ENCODE measurements at places on chromosomes 6 and 20. TPM values are rescaled to one million over a fixed set of nuclear protein-coding genes. Genes with fewer than 3 reads are reported as not detected.

GRCh38 chr20:48849779-48850178 is 22.0 kb upstream of the PREX1 start:
- no peak for DNase-seq

DNA sequence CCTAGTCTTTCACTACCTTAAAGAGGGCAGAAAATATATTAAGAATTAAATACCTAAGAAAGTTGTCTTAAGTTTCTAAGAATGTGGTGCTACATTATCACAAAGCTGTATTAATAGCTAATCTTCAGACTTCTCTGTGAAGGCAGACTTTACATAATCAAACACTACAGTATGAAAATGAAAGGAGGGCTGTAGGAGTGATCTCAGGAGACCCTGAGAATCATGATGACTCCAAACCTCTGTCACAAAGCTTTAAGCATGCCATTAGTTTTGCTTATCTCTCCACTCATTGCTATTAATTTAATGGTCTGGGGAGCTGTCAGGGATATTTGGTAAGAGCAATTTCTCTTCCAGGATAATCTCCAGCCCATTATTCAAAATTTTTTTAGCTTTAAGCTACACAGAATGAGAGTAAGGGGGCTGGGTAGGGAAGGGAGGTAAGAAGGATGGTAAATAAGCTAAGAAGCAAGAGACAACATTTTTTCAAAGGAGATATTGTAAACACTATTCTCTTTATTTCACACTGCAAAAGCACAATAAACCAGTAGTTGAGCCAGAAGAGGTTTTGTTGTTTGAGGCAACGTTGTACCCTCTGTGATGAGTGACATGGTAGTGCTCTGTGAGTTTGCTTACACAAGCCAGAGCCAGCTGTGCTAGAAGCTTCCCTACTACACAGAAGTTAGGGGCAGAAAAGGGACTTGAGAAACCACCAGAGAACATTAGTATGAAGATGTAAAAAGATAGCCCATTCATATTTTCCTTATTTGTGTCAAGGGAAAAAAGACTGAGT is 258.8 kb downstream of the GMDS start:
- no peak for DNase-seq

DNA sequence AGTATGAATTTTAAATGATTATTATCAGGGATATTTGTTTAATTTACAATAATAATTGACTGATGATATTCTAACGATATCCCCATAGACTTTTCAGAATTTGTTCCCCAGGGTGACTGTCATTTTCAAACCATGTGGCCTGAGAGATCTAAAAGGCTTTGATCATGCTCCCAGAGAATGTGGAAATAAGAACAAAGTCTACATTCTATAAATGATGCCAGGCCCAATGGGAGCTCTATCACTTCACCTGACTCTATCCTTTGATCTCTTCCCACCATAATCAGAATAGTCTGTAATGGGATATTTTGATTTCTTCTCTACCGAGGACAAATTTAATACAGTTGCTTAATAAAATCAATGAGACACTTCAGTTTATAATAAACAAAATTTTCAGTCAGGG is 483.4 kb upstream of the IRAK1BP1 start:
- DNase-seq: no peak

DNA sequence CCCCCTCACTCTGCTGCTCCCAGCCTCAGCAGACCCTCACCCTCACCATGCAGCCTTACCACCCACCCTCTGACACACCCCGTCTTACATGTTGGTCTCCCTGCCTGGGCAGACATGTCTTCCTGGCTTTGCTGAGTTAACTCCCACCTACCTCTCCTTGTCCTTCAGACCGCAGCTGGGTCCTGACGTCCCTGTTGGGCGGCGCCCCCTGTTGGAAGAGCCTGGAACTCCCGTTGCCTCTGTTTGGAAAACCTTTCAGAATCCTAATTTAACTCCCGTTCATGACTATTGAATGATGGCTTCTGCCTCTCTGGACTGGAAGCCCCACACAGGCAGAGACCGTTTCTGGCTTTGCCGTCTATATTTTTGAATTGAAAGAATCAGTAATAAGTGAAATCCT is 245.1 kb downstream of the MYLK4 start:
- DNase-seq: no peak

GRCh38 chr20:2305946-2306345 is 10.1 kb downstream of the TGM3 start:
- DNase-seq: no peak

GRCh38 chr6:157108923-157109322 is 214.4 kb downstream of the TMEM242 start:
- DNase-seq: no peak

GRCh38 chr6:165376100-165376499 is 66.7 kb upstream of the C6orf118 start:
- no peak for DNase-seq

- no peak for DNase-seq
Observed at GRCh38 chr6:11947575-11947974, 64.5 kb upstream of the HIVEP1 start.

DNA sequence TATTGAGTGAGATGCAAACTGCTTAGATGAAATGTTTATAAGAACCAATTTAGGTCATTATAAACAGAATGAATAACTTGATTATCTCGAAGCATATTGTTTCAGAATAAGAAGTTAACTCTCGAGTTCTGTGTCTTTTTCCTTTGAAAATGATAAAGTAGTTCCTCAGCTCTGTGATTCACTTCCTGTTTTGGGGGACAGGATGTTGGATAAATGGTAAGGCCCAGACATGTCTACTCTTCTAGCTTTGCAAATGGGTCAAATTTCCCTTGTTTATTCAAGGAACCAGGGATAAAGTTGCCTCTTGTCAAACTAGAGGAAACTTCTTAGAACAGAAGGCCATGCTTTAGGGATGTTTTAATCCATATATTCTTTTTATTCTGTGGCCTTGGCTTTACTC is 246.9 kb downstream of the SOX4 start:
- DNase-seq: no peak

GRCh38 chr6:43891072-43891870 is 121.3 kb downstream of the VEGFA start:
- DNase-seq: no peak

DNA sequence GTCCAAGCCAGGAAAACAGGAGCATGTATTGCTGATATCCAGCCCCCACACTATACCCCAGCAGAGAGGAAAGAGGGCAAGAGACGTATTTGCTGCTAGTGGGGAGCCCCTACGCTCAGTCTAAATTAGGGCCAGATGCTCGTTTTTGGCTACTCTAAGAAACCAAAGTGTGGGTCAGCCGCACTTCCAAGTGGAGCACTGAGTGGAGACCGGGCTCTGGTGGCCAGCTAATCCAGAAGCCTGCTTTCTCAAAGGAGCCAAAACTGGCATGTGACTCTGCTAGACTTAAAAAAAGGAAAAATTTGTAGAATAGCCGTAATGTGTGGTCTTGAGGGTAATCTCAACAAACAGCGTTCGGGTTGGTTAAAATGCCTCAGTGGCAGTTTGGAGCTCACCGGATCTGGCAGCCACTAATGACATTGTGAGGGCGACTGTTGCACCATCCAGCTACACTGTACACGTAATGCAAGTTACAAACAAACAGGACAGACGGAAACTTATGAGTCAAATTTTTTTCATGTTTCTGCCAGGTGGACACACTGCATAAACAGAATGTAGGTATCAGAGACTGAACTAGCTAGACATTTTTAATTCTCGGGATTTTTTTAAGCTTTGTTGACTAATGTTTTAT is 230.9 kb downstream of the FOXC1 start:
- DNase-seq: no peak

- no peak for DNase-seq
Observed at GRCh38 chr6:70112716-70113115, 190.2 kb downstream of the COL9A1 start.

DNA sequence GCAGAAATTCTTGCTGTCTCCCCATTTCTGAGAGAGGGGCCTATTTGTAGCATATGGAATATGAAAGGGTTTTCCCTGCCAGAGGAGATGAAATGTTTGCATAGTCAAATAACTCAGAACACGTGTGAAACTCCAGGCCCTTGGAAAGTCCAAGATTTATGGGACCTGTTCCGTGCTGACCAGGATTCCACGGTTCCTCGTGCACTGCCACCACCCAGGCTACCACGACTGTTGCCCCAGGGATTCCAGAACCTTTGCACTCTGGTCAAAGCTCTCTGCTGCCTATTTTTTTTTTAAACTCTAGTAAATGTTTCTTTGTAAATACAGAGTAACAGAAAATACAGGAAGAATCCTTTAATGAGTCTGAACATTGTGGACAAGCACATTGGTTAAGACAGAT is 35.0 kb downstream of the MYLK4 start:
- no peak for DNase-seq

GRCh38 chr6:26514984-26515383 is 14.9 kb downstream of the BTN1A1 start:
- DNase-seq: no peak

DNA sequence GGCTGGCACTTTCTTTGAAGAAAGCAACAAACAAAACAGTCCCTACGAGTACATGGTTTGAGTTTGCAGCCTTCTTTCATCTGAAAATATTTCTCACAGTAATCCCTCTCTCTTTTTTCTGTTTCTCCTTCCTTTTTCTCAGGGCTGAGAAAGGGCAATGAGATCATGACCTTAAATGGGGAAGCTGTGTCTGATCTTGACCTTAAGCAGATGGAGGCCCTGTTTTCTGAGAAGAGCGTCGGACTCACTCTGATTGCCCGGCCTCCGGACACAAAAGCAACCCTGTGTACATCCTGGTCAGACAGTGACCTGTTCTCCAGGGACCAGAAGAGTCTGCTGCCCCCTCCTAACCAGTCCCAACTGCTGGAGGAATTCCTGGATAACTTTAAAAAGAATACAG is 80.7 kb upstream of the CLDN20 start:
- DNase-seq: no peak

DNA sequence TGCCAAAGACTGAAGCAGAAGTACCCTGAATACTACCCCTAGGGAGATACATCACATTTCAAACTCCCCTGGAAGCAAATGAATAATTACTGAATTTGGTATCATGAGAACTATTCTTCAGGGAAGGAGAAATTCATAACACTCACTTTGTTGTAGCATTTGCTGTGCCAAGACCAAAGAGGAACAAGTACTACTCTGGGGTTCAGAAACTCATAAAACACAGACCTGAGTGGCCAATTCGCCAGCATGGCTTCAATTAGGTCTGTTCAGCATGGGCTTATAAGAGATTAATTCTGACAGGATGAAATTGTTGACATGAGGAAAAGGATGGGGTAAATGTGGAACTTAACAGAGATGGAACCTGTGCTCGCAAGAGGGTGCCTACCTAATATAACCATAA is 6.5 kb downstream of the ELOVL5 start:
- DNase-seq: no peak

DNA sequence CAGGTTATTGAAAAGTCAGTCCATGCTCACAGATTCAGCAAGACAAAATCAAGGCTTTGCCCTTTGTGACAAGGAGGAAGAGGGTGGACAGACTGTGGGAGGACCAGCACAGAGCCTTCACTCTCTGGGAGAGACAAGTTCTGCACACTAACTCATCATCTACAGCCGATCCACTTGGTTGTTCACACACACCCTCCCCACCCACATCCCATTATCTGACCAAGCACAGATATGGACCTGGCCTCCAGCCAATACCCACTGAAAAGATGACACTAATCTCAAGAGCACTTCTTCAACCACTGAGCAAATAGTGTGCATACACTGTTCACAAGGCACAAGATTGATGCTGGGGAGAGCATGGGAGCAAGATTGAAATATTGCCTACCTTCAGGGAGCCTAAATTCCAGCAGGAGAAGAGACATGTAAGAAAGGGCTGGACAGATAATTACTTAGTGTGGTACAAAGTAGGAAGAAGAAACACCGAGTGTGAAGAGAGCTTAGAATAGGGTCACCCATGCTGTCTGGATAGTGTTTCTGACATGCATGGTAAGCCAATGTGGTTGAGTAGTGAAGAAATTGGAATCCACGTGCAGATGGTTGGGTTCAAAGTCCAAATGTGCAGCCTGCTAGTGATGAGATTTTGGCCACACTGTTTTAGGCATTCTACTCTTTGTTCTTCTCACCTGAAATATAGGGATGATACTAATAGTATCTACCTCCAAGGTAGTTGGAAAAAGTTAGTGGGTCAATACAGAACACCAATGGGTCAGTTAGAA is 21.7 kb upstream of the IL17A start:
- DNase-seq: no peak

GRCh38 chr6:85458184-85458583 is 8.3 kb downstream of the NT5E start:
- no peak for DNase-seq

GRCh38 chr20:46078954-46079353 is 10.8 kb downstream of the NCOA5 start:
- DNase-seq: no peak

DNA sequence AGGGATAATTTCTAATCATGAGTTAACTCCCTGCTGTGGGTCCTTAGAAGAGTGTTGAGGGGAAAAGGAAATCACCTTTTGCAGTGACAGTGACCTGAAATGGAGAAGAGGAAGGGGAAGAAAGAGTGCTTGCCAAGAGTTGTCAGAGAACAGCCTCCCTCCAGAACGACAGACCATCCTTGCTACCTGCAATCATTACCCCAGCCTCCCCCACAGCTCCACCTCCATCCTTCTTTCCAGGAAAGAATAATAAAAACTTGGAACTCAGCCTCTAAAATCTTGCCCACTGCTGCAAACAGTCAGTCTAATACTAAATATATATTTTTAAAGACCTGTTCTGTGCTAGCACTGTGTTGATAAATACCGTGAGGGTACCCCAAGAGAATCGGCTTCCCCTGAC is 28.7 kb upstream of the FUCA2 start:
- no peak for DNase-seq

- no peak for DNase-seq
Observed at GRCh38 chr6:67792996-67793395, 842.1 kb upstream of the ADGRB3 start.

GRCh38 chr6:150894935-150895552 is 29.5 kb downstream of the MTHFD1L start:
- no peak for DNase-seq

DNA sequence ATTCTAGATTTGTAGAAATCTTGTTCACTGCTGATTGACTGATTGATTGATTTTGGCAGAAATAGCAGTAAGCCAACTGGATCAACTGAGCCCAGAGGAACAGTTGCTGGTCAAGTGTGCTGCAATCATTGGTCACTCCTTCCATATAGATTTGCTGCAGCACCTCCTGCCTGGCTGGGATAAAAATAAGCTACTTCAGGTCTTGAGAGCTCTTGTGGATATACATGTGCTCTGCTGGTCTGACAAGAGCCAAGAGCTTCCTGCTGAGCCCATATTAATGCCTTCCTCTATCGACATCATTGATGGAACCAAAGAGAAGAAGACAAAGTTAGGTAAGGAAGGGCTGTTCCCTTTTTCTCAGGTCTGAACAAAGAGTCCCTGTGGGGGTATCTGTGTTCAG is 31.2 kb downstream of the TREML1 start:
- DNase-seq: no peak

The RFX6 gene
- total RNA-seq: not detected

The SIRPB2 gene
- 0.78 TPM for total RNA-seq

The SAPCD1 gene
- 3.6 TPM for total RNA-seq

The SLC35D3 gene
- not detected for total RNA-seq

The RCAN2 gene
- not detected for total RNA-seq

The HLA-DQB2 gene
- 1.1 TPM for total RNA-seq

The IL20RA gene
- not detected for total RNA-seq

The SCRT2 gene
- total RNA-seq: not detected

The TNNC2 gene
- 5.5 TPM for total RNA-seq

The LAMA4 gene
- total RNA-seq: not detected

The CST4 gene
- total RNA-seq: not detected

The C6orf58 gene
- not detected for total RNA-seq

The ARFGEF3 gene
- total RNA-seq: not detected

The KIAA1755 gene
- total RNA-seq: not detected

The BTN1A1 gene
- not detected for total RNA-seq

The AVP gene
- total RNA-seq: not detected

The NANP gene
- 1.2 TPM for total RNA-seq

The RNF182 gene
- total RNA-seq: 0.25 TPM

Data from T-helper 17 cell (primary cell).